Urothelium cell line (cell line): ENCODE measurements at places on chromosomes 4 and X.

GRCh38 chr4:3866813-3867129 is 100.6 kb downstream of the ADRA2C start:
- no peak for DNase-seq

- no peak for DNase-seq
Observed at GRCh38 chrX:70969635-70970481, 39.0 kb upstream of the SLC7A3 start.

DNA sequence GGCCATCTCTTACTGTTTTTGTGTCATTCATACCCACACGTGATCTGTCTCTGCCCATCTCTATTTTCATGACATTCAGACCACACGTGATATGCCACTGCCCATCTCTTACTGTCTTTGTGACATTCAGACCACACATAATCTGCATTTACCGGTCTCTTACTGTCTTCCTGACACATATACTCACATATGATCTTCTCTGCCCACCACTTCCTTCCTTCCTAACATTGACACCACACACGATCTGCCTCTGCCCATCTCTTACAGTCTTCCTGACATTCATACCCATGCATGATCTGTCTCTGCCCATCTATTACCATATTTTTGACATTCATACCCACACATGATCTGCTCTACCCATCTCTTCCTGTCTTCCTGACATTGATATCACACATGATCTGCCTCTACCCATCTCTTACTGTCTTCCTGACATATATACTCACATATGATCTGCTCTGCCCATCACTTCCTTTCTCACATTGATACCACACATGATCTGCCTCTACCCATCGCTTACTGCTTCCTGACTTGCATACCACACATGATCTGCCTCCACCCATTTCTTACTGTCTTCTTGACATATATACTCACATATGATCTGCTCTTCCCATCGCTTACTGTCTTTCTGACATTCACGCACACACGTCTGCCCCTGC is 36.1 kb downstream of the SCML1 start:
- no peak for DNase-seq

DNA sequence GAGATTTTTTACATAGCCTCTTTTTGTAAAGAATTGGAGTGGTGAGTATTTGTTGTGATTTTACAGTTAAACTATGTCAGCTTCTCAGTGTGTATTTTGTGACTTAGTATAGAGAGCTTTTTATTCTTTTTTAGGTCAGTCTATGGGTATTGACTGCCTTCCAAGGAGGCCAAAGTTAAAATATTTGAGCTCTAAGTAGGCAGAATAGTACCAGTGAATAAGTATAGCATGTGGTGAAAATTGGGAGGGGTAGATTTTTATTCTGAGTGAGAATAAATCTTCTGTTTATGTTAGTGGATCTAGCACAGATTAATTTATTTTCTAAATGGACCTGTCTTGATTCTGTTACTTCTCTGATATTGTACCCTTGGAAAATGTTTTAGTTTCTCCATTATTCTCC is 37.5 kb downstream of the HERC3 start:
- no peak for DNase-seq

DNA sequence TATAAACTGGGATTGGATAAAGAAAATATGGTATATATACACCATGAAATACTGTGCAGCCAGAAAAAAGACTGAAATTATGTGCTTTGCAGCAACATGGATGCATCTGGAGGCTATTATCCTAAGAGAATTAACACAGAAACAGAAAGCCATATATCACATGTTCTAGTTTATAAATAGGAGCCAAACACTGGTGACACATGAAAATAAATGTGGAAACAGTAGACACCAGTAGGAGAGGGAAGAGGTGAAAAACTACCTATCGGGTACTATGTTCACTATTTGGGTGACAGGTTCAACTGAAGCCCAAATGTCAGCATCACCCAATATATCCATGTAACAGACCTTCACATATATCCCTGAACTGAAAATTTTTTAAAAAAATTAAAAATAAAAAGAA is 725.1 kb downstream of the C4orf33 start:
- no peak for DNase-seq

DNA sequence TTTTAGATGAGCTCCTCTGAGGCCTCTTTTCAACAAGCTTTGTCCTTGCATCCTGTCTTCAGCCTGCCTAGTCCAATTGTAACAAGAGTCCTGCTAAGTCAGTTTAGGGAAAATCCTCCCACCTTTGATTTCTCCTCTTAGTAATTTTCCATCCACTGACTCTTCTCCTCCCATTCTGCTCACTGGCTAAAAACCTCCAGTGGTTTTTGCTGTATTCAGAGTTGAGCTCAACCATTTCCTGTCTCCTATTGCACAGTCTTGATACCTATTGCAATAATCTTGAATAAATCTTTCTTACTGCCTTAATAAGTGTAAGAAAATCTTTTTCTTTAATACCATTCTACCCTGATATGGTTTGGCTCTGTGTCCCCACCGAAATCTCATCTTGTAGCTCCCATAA is 117.8 kb upstream of the ENPP6 start:
- DNase-seq = no peak

GRCh38 chr4:8891646-8892555 is 20.3 kb upstream of the HMX1 start:
- no peak for DNase-seq

GRCh38 chr4:20487852-20488251 is 212.4 kb upstream of the PACRGL start:
- no peak for DNase-seq

DNA sequence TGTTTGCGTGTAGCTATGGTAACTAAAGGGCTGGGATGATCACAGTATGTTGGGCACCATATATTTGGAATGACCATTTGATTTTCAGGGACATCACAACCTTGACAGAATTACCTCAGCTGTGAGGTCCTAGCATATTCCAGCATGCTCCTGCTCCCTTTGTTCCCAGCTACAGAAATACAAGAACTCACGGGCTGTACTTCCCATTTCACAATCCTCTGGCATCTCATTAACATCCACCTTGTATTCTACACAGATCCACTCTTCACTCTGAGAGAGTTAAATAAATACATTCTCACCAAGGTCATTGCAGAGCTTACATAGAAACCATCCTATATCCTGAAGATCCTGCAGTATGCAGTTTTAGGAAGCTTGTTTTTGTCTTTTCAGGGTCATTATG is 169.7 kb downstream of the FRMPD4 start:
- no peak for DNase-seq

DNA sequence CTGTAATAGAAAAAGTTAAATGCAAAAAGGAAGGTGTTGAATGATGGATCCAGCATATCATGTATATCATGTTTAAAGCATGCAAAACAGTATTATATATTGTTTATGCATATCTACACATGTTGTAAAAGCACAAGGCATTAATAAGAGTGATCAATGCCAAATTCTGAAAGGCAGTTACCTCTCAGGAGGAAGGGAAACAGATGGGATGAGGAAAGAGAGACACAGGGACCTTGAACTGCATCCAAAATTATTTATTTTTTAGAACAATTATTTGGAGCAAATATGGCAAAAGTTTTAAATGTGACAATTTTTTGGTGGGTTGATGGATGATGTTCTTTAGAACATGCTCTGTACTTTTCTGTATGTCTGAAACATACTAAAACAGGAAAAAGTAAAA is 193.4 kb downstream of the CLCN4 start:
- no peak for DNase-seq

DNA sequence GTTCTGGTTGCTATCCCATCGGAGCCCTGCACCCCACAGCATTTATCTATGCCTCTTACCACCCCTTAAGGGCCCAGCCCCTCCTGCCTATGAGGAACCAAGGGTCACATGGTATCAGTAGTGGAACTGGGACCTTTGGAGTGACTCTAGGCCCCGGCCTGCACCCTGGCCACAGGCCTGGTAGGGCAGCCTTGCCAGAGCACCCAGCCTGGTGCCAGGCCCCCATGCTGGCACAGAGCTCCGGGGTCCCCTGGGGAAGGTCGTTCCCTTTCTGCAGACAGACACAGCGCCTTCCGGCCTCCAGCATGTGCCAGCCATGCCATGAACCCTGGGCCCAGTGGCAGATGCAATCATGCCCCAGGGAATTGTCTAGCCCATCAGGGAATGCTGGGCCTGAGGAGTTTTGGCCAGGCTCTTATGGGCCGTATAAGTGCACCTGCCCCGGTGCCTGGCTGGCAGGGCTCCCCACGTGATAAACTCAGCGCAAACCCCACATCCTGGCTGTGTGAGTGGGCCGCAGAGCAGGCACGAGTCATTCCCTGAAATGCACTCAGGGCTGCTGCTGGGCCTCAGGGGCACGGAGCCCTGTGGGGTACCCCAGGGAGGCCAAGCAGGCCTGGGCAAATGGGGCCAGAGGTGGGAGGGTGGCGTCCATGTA is 19.8 kb upstream of the ADD1 start:
- no peak for DNase-seq

GRCh38 chrX:78333521-78333920 is 6.1 kb upstream of the CYSLTR1 start:
- DNase-seq = no peak

- no peak for DNase-seq
Observed at GRCh38 chrX:128928636-128929035, 594.7 kb downstream of the SMARCA1 start.

GRCh38 chr4:105741548-105741947 is 33.0 kb downstream of the GSTCD start:
- DNase-seq = no peak

GRCh38 chrX:21529771-21530170 is 128.4 kb downstream of the KLHL34 start:
- no peak for DNase-seq

GRCh38 chrX:47068720-47069119 is 9.5 kb upstream of the RGN start:
- no peak for DNase-seq

- DNase-seq = no peak
Observed at GRCh38 chr4:88285235-88285653, 883 bp upstream of the PPM1K start.

- no peak for DNase-seq
Observed at GRCh38 chr4:148118633-148119032, 323.6 kb downstream of the NR3C2 start.

- peak; percentile 23 for DNase-seq
Observed at GRCh38 chr4:72295966-72296557, 264.3 kb downstream of the NPFFR2 start.

DNA sequence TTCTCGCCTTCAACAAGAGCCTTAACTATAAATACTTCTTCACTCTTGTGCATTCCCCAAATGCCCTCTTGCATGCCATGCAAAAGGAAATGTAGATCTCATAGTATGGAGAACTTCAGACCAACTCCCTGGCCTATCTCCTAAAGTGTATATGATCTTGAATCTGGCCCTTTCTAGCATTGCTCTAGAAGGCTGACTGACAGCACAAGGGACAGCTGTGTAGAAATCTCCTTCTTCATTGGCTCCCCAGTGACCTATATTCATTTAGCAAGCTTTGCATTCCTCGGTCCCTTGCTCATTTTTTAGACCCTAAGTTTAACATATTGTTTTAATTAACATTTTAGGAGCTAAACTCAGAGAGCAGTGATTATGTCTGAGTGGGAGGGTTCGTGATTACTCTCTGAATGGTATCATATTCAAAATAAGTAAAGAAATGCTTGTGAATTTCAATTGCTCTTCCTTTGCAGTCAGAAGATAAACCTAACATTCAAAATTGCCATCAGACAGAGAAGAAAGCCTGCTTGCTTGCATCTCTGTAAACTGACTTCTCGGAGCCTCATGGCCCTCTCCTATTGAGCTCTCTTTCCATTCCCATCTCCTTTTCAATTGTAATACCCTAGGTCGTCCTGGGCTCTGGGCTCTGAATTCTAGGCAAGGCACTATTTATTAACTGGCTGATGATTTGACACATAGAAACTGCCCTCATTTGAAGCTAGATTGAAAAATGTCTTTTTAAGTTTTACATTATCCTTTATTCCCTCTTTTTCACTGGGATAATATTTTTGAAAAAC is 120.3 kb upstream of the PRKG2 start:
- DNase-seq = no peak

GRCh38 chr4:107705742-107706556 is 14.1 kb downstream of the PAPSS1 start:
- no peak for DNase-seq

- DNase-seq = no peak
Observed at GRCh38 chrX:52577464-52578173, 60.8 kb upstream of the XAGE1B start.

DNA sequence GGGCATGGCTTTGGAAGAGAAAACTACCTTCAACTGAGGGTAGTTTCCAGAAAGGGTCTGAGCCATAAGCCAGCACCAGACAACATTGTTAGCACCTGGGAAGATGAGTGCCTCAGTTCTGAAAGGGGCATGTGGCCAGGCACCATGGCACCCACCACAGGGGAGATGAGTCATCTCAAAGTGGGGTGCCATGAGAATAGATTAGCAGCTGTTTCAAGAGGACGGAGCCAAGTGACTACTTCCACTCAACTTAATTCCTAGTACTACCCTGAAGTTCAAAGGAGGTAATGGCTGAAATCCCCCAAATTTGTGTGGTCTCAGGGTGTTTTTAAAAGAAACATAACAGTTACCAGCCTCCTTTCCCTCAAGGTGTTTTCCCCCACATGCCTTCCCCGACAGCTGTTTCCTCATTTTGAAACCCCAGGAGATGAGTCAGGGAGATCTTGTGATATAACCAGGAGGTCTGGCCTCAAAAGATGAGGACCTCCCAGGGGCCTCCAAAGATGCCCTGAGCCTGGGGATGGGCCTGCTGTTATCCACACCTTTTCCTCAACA is 27.8 kb upstream of the FTHL17 start:
- DNase-seq = no peak

DNA sequence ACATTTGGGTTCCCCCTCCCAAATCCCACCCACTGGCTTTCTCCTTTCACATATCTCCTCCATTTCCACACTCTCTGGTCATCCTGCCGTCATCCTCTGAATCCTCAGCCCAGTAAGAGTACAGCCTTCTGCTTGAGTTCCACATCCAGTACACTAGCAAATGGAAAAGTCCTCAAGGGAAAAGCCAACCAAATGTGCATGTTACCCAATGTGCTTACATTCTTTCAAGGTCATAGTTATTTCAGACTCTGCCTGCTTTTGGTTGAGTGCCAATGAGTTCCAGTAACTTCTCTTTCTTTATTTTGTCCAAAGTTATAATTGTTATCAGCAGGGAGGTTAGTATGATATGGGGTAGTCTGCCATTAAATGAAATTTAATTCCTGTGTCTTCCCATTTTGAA is 78.1 kb downstream of the SRPX start:
- DNase-seq = no peak

DNA sequence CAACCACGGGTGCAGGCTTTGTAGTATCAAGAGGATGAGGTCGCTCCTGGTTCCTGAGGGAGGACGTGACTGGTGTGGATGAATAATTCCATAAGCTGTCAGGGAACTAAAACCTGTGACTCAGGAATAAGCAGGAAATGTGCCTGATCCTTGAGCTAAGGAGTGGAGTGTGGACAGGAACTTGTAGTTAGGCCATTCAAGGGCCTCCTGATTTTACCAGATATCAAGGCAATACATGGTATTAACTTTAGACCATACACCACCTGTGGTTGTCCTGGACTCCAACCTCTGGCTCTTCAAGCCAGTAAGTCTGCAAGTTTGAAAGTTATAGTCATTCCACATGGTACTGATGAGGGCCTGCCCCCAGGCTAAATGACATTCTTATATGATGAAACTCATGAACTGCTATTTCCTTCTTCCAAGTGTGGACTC is 12.1 kb upstream of the ING2 start:
- DNase-seq = no peak

DNA sequence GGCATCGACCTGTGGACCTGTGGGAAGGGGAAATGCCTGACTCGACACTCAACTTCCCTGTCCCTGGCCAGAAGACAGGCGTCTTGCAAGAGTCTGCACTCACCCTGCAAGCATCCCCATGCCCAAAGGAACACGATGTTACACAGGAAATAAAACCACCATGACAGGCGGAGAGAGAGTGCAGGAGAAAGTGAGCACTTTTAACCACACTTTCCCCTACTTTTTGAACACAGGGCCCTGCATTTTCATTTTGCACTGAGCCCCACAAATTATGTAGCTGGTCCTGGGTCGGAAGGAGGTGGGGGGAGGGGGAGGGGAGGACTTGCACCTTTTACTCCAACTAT is 13.8 kb upstream of the MAN2B2 start:
- no peak for DNase-seq
